Germinal center (tissue), 1 donor: ENCODE measurements at places on chromosomes 2 and 18.

GRCh38 chr18:32438173-32438572 is 32.5 kb downstream of the GAREM1 start:
- DNase-seq: no peak

GRCh38 chr2:72924353-72925240 is 7.3 kb downstream of the EMX1 start:
- DNase-seq: peak; percentile 35

DNA sequence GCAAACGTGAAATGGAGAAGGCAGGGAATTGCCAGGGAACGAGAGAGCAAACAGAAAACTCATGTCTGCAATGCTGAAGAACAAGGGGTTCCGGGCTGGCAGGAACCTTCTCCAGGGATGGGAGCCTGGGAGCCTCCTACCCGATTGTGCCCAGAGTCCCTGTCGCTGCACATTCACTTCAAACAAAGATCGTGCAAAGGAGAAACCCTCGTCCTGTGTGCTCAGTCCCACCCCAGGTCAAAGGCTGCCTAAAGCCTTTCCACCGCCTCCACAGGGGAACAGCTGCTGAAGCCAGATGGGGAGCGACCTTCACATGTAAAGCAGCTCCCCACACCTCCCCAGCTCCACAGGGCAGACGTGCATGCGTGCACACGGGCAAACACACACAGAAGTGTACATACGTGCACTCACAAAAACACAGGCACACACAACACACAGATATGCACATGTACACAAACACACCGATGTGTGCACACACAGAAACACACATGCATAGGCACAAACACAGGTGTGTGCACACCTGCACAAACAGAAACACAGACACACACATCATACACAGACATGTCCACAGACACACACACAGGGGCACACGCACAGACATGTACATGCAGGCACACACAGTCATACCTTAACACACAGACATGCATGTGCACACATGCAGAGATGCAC is 460.1 kb upstream of the SALL3 start:
- no peak for DNase-seq

DNA sequence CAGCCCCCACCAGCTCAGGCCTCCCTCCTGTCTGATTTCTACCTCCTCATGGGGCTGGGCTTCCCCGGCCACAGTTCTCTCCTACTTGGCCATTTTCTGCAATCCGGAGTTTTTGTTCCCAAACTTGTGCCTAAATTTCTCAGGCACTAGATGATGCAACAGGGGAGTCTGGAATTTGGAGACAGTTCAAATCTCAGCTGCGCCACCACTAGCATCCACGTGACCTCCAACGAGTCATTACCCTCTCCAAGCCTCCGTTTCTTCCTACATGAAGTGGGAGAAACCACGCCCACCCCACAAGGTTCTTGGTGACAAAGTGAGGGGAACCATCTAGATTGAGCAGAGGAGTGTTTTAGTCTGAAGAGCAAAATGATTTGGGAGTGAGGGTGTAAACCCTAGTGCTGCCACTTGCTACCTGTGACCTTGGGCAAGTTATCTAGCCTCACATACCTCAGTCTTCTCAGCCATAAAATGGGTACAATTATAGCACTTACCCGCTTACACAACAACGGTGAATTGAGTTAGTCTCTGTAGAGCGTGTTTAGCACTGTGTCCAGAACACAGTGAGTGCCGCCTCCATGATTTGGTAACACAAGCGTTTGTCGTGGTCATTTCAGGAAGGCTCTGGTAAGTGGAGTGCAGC is 61.4 kb upstream of the ASAP2 start:
- no peak for DNase-seq

DNA sequence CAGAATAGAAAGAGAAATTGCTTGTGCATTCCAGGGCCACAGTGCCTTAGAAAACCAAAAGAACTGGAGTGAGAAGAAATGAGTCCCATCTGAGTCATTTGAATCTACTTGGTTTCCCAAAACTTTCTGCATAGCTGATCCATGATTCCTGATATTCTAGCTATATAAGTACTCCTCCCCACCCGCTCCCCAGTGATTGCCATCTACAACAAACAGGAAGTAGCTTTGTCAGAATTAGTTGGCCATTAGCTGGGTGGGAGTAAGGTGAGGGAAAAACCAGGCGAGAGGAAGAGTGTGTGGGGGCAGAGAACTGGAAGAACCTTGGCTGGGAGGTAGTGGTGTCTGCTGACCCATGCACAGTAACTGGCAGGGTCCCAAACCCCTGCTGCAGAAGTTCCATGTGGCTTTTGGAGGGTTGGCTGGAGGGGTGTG is 122.1 kb downstream of the ACAA2 start:
- DNase-seq: no peak

GRCh38 chr2:215421859-215422461 is 13.9 kb downstream of the FN1 start:
- no peak for DNase-seq

DNA sequence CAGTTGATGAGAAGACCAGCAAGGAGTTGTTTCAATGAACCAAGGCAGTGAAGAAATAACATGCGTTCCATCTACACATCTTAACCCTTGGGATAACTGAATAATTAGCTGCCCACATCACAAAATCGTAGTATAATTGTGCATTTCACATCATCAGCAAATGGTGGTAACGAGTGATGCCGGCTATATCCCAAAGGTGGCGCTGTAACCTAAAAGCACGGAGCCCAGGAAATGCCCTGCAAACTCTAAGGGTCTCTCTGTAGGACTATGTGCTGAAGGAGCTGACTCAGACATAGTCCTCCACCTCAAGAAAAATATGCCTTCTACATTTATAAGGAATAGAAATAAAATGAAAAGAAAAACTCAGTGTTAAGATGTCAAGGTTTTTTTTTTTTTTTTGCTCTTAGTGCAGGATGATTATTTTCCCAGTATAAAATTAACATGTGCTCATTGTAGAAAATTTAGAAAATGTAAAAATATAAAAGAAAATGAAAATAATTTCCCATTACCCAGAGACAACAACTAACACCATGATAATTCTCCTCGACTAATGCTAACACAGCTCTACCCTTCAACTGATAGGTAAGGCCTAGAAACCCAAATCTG is 23.1 kb upstream of the DSG3 start:
- DNase-seq: no peak

DNA sequence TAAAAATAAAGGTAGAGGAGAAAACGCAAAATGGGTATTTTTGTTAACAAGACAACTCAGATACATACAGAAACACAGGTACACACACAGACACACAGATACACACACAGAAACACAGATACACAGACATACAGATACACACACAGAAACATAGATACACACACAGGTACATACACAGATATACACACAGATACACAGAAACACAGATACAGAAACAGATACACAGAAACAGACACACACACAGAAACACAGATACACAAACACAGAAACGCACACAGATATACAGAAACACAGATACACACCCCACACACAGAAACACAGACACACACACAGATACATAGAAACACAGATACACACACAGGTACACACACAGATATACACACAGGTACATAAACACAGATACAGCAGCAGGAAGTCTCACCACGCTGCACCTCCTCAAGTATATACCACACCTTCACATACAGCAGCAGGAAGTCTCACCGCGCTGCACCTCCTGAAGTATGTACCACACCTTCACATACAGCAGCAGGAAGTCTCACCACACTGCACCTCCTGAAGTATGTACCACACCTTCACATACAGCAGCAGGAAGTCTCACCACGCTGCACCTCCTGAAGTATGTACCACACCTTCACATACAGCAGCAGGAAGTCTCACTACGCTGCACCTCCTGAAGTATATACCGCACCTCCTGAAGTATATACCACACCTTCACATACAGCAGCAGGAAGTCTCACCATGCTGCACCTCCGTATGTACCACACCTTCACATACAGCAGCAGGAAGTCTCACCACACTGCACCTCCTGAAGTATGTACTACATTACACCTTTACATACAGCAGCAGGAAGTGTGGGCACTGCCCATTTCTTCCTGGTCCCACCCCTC is 250.5 kb downstream of the HDAC4 start:
- no peak for DNase-seq

DNA sequence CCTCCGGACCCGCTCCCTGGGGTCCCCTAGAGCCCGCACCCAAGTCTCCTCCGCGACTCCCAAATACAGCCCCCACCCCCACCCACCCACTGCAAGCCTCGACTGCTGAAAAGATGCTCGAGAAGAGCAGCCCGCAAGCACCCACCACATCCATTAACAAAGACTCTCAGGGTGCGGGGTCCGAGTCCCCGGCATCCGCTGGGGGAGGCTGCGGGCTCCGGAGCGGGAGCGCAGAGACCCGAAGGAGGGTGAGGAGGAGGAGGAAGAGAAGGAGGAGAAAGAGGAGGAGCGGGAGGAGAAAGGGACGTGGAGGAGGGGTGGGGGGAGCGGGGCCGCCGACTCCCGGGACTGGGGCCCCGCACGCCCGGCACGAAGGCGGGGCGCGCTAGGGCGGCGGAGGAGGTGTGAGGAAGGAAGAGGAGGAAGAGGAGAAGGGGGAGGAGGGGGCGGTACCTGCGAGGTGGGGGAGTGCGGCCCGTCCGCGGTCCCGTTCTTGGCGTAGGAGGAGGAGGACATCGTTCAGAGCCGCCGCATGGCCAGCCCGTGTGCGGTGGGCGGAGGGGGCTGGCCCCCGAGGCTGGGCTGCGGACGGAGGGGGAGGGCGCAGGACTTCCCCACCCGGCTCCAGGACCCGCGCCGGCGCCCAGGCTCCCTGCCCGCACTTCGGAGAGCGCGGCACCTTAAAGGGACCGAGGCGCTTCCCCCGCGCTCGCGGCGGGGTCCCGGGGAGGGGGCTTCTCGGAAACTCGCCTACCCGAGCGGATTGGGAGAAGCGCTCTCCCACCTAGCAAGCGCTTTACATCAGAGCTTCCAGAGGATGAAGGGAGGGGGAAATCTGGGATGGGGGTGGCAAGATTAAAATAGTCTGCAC is at the start of gene CACNB4:
TSS of gene CACNB4 (minus strand) at position 549 of the 871 bp plus-strand sequence.
- peak; percentile 40 for DNase-seq

DNA sequence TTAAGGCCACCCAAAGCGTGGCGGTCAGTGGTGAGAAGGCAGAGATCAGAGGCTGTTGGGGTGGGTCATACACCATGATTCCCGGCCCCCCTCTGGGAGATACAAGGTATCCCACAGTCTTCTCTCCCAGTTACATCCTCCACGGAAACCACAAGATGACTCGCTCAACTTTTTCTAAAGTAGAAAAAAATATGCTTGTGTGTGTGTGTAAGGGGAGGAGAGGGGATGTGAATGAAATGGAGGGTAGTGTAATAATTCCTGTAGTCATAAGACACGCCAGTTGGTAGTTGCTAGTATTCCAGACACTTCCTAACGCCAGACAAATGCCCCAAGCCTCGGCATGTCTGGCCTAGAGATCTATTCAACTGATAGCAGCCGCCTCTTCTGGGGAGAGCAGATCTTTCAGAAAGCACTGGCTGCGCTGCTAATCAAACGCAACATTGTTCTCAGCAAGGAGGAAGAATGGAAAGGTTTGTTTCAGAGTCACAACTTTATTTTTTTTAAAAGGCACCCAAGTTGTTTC is 143.5 kb downstream of the TGIF1 start:
- DNase-seq: no peak

DNA sequence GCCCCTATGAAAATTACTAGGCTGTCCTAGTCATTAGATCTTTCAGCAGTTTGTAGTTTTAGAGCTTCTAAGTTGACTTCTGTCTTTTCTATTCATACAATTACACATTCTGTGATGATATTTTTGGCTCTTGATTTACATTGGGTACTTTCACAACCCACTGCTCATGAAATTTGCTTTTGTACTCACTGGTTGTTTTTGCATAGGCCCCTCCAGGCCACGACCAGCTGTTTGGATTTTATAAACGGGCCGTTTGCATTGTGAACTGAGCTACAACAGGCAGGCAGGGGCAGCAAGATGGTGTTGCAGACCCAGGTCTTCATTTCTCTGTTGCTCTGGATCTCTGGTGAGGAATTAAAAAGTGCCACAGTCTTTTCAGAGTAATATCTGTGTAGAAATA is 193.8 kb downstream of the RPIA start:
- peak; percentile 20 for DNase-seq

GRCh38 chr2:216109962-216110614 is 940 bp downstream of the XRCC5 start:
- DNase-seq: peak; percentile 5

DNA sequence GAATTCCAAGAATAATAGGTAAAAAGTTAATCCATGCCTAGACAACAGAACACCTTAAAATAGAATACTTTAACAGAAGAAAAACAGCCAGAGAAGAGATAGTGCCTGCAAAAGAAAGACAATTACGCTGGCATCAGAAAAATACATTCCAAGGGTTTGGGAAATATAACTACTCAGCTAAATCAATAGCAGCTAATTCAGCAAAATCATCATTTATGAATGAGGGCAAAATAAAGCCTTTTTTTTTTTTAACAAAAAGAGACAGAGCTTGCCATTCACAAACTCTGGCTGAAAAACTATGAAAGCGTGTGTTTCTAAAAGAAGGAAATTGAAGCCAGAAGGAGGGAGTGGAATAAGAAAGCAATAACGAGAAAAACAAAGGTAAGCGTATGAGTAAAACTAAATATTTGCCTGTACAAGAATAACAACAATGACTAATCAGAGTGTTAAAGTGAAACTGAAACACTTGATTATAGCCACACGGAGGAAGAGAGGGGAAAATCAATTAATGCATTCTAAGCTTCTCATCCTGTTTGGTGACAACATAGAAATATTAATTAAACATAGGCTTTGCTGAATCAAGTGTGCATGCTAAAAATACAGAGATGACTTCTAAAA is 90.2 kb downstream of the EHD3 start:
- DNase-seq: no peak

DNA sequence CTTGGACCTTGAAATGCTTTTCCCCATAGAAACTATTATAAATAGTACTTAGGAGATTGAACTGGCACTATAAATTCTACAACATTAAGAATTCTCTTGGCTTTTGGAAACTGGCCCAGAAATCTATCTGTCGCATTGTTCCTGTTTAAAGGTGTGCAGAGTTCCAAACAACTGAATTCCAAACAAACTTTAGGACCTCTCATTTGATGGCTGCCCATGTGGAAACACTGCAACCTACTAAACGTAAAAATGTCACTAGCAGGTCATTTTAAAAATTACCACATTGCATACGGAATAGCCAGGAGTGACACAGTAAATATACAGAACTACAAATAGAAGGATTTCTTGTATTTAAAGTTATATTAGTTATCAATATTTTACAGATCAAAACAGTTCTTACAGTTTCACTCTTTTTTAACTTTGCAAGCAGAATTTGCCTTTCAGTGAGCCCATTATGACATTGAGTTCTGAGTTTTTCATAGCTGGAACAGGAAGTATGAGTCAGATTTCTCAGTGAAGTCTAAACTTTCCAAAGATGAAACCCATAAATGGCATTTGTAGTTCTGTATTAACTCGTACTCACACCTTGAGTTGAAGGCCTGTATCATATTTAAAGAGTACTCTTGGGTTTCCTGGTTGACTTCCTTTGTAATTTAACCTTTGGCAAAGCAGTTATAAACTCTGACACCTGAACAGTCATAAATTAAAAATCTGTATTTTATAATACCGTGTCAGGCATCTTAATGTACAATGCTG is 142.3 kb upstream of the BOD1L2 start:
- no peak for DNase-seq

- no peak for DNase-seq
Measured at GRCh38 chr2:81235601-81236000, 931.0 kb upstream of the LRRTM1 start.

GRCh38 chr2:45439788-45440773 is 171.0 kb downstream of the SRBD1 start:
- DNase-seq: no peak
